Heart right ventricle (tissue), 16 donors: ENCODE measurements at places on chromosomes 16 and 17. TPM values are rescaled to one million over a fixed set of nuclear protein-coding genes. Genes with fewer than 3 reads are reported as not detected.

USP6 gene
- total RNA-seq = 0.97 TPM

MAF gene
- 26.2 TPM for total RNA-seq

ITPRIPL2 gene
- 11.5 TPM for total RNA-seq

IGFALS gene
- not detected for total RNA-seq

KRT17 gene
- not detected for total RNA-seq

CCL23 gene
- not detected for total RNA-seq

CD300LB gene
- 0.28 TPM for total RNA-seq

KRTAP4-9 gene
- total RNA-seq = not detected

KRTAP3-1 gene
- total RNA-seq = not detected

GRCh38 chr16:78004517-78004916 lies 17.8 kb upstream of the CLEC3A start:
- H3K27ac ChIP-seq = no peak overlapping the region
- H3K27me3 ChIP-seq = peaks cover 4% of the 10 kb centered on the region
- no peaks in the 10 kb centered on the region for H3K4me1 ChIP-seq
- no peak overlapping the region for H3K4me3 ChIP-seq
- no peak for DNase-seq

DNA sequence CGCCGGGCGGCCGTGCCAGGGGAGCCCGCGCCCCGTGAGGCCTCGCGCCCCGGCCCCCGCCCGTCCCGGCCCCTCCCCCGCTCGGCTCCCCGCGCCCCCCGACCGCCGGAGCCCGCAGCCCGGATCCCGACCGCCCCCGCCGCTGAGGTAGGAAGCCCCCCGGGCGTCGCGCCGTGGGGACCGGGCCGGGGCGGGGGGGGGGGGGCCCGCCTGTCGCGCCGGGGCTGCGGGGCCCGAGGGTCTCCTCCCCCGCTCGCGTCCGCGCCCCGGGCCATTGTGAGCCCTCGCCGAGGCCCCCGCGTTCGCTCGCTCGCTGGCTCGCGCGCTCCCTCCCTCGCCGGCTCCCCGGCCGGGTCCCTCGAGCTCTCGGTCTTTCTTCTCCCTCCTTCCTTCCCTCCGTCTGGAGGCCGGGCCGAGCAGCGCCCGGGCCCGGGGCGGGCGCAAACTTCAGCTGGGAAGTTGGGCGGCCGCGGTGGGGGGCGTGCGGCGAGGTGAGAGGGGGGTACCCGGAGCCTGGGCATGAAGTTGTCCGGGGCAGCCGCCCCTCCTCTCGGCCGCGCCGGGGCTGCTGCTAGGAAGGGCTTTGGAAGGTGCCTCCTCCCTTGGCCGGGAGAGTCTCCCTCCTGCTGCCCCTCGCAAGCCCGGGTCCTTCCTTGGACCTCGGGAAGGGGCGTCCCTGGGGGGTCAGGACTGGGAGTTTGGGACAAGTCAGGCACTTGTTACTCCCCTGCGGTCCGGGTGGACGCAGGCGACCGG lies 419 bp downstream of the GLIS2 start:
- peak overlapping the region; percentile 88 for H3K4me3 ChIP-seq
- no peak for DNase-seq

- no peak overlapping the region for H3K4me3 ChIP-seq
- H3K4me1 ChIP-seq = peaks cover 66% of the 10 kb centered on the region
- peak overlapping the region; percentile 0 for H3K27ac ChIP-seq
Observed at GRCh38 chr17:60154616-60155426, 5.0 kb downstream of the CA4 start.

DNA sequence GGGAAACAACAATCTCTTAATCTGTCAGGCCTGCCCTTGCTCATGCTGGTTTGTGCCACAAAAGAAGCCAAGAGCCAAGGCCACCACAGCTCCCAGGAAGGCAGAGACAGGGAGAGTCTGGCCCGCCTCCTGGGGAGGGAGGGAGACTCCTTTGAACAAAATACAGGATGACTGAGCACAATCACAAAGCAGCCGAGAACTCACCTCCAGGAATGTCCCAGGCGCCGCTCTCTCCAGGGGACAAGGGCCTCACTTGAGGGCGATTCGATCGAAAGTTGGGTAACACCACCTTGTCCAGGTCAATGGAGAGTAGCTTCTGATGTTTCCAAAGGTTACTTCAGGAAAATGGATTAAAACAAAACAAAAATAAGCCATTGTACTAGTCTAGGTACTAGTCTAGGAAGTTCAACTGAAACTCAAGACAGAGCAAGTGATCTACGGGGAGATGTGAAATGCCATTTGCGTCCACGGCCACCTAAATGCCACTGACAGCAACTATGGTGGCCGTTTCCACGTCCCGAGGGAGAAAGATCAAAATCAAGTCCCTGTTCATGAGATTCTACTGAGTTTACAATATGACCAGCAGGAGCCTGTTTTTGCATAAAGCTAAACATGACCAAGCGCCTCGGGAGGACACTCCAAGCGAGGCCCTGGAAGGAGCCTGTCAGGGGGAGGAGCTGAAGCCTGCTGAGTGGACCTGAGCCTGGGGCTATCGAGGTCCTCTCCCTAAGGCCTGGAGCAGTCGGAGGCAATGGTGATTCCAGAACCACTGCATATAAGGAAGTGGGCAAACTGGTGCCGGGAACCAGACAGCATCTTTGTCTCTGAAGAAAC lies 13.4 kb upstream of the SLC38A8 start:
- H3K36me3 ChIP-seq = peaks cover 90% of the 10 kb centered on the region
- peak overlapping the region; percentile 52 for H3K27ac ChIP-seq
- H3K27me3 ChIP-seq = no peaks in the 10 kb centered on the region
- DNase-seq = no peak
- peaks cover 3% of the 10 kb centered on the region for H3K4me1 ChIP-seq

- no peak for DNase-seq
- no peaks in the 10 kb centered on the region for H3K27me3 ChIP-seq
- no peak overlapping the region for H3K27ac ChIP-seq
- H3K36me3 ChIP-seq = peaks cover 18% of the 10 kb centered on the region
Observed at GRCh38 chr17:9977180-9977575, 72.1 kb upstream of the RCVRN start.

- peaks cover 30% of the 10 kb centered on the region for H3K4me1 ChIP-seq
- peak overlapping the region; percentile 85 for H3K4me3 ChIP-seq
- DNase-seq = no peak
- H3K27me3 ChIP-seq = no peaks in the 10 kb centered on the region
- peak overlapping the region; percentile 96 for H3K27ac ChIP-seq
- H3K36me3 ChIP-seq = no peaks in the 10 kb centered on the region
Observed at GRCh38 chr16:719815-720446, 1.0 kb upstream of the ANTKMT start.

GRCh38 chr16:84803146-84803545 lies 16.6 kb upstream of the CRISPLD2 start:
- no peak for DNase-seq
- no peak overlapping the region for H3K4me3 ChIP-seq
- H3K27ac ChIP-seq = no peak overlapping the region
- H3K4me1 ChIP-seq = peaks cover 5% of the 10 kb centered on the region
- no peaks in the 10 kb centered on the region for H3K36me3 ChIP-seq

GRCh38 chr17:33689725-33690124 lies 396.6 kb upstream of the ASIC2 start:
- no peaks in the 10 kb centered on the region for H3K4me1 ChIP-seq
- H3K36me3 ChIP-seq = no peaks in the 10 kb centered on the region
- DNase-seq = no peak
- H3K27me3 ChIP-seq = peaks cover 22% of the 10 kb centered on the region
- no peak overlapping the region for H3K4me3 ChIP-seq

DNA sequence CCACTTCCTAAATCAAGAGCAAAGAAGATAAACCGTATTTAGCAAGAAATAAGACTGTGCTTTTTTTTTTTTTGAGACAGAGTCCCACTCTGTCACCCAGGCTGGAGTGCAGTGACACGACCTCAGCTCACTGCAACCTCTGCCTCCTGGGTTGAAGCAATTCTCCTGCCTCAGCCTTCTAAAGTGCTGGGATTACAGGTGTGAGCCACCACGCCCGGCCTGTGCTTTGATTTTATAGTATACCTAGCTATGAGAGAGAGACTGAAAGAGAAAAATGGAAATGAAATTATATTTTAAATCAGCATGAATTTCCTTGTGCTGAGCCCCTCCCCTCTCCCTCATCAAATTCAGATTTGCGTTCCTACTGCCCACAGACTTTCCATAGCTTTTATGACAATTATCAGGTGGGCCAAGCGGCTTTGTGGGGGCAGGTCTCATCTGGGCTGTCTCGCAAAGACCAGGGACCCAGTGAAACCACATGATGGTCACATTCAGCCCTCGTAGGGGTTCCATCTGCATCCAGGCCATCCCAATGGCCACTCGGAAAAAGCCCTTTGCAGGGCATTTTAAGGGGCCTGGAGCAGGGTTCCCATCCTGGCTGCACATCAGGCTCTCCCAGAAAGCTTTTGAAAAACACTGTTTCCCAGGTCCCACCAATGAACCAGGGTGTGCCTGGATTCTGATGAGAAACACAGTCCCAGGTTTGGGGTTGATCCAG lies 8.5 kb downstream of the CACNG1 start:
- H3K36me3 ChIP-seq = no peaks in the 10 kb centered on the region
- no peak for DNase-seq
- no peaks in the 10 kb centered on the region for H3K4me1 ChIP-seq
- no peaks in the 10 kb centered on the region for H3K27me3 ChIP-seq
- H3K27ac ChIP-seq = no peak overlapping the region

DNA sequence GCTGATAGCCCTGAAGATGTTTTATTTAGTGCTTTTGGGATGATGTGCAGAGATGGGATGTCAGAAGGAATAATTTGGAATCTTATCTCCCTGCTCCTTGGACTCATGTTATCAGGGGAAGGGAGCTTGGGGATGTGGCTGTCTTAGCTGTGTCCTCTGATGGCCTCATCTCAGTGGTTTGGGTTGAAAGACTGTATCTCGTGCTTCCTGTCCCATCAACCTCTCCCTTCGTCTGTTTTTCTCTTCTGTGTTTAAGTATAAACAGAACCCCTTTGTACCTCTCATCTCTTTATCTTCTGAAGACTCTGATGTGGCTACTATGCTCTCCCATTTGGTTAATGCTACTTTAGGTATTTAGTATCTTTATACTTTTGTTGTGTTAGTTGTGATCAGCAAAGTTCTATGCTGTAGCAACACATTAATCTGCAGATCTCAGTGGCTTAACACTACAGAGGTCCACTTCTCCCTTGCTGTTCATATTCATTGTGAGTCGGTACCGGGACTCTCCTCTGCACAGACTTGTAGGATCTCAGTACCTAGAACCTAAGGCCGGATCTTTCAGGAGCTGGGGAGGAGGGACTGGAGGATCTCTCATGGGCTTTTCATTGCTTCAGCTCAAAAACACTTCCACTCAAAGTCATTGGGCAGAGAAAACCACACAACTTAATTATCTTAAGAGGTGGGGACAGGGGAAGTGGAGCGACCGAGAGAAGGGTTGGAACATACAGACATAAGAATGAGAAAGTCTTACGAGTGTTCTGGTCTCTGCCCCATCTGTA lies 28.8 kb downstream of the PRKCA start:
- DNase-seq = no peak
- H3K27me3 ChIP-seq = no peaks in the 10 kb centered on the region
- H3K4me3 ChIP-seq = no peak overlapping the region
- H3K27ac ChIP-seq = no peak overlapping the region

GRCh38 chr17:4220655-4221054 lies 43.1 kb downstream of the ANKFY1 start:
- no peaks in the 10 kb centered on the region for H3K36me3 ChIP-seq
- peaks cover 10% of the 10 kb centered on the region for H3K4me1 ChIP-seq

- no peak overlapping the region for H3K4me3 ChIP-seq
- peaks cover 24% of the 10 kb centered on the region for H3K4me1 ChIP-seq
- peak; percentile 56 for DNase-seq
Observed at GRCh38 chr16:87855852-87856715, 13.2 kb downstream of the SLC7A5 start.

GRCh38 chr17:6254036-6254435 lies 180.9 kb downstream of the AIPL1 start:
- H3K4me3 ChIP-seq = no peak overlapping the region
- H3K4me1 ChIP-seq = no peaks in the 10 kb centered on the region
- H3K36me3 ChIP-seq = no peaks in the 10 kb centered on the region
- no peak overlapping the region for H3K27ac ChIP-seq

DNA sequence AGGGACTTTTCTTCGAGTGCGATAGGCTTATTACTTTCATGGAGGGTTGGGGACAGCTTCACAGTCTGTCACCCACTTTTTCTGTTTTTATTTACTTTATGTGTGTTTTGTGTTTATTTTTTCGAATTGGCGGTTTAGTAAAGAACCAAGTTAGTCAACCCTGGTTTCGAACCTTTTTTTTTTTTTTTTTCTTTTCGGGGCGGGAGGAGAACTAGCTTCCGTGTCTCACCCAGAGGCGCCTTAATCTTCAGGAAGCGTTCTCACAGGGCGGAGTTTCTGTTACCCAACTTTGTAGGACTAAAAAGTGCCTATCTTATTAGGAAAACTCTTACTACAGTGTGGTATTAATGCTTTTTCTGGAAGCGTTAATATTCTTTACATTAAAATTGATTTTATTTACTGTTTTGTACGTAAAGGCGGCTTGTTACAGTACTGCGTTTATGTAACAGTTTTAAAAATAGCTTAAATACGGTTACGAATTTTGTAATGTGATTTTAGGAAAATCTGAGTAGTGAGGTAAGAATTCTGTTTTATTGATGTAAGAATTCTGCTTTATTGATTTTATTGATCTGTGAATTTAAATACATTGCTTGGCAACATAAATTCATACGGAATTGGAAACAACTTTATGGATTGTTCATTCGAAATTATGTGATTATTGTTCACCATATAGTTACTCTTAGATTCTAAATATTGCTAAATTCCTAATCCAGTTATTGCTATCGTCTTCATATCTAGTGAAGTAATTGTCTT lies 885 bp downstream of the ZNF207 start:
- H3K4me3 ChIP-seq = peak overlapping the region; percentile 81
- H3K4me1 ChIP-seq = peaks cover 43% of the 10 kb centered on the region

DNA sequence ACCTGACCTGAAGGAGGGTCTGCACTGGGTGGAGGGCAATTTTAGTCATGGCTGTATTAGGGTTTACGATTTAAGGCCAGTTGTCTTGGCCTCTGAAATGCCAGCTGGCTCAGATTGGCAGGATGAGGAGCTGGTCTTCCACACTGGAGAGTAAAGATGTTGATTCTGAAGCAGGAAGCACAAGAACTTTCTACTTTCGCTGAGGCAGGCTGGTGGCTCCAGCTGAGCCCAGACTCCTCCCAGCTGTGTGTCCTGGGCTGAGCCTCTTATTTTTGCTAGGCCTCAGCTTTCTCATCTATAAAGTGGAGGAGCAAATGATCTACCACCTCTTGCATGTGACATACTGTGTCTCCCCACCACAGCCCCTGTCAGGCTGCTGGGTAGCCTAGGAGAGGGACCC lies 74.4 kb downstream of the MRM1 start:
- H3K27ac ChIP-seq = no peak overlapping the region
- no peak for DNase-seq
- H3K36me3 ChIP-seq = no peaks in the 10 kb centered on the region

- no peak overlapping the region for H3K27ac ChIP-seq
- H3K27me3 ChIP-seq = no peaks in the 10 kb centered on the region
- DNase-seq = no peak
- peaks cover 2% of the 10 kb centered on the region for H3K4me1 ChIP-seq
- peaks cover 7% of the 10 kb centered on the region for H3K36me3 ChIP-seq
- no peak overlapping the region for H3K4me3 ChIP-seq
Observed at GRCh38 chr16:29831490-29831889, 11.2 kb downstream of the MVP start.
